ENCODE measurements at places on chromosomes 5 and 9. TPM values are rescaled to one million over a fixed set of nuclear protein-coding genes. Genes with fewer than 3 reads are reported as not detected.

TMEM252 gene
- total RNA-seq: not detected

DNA sequence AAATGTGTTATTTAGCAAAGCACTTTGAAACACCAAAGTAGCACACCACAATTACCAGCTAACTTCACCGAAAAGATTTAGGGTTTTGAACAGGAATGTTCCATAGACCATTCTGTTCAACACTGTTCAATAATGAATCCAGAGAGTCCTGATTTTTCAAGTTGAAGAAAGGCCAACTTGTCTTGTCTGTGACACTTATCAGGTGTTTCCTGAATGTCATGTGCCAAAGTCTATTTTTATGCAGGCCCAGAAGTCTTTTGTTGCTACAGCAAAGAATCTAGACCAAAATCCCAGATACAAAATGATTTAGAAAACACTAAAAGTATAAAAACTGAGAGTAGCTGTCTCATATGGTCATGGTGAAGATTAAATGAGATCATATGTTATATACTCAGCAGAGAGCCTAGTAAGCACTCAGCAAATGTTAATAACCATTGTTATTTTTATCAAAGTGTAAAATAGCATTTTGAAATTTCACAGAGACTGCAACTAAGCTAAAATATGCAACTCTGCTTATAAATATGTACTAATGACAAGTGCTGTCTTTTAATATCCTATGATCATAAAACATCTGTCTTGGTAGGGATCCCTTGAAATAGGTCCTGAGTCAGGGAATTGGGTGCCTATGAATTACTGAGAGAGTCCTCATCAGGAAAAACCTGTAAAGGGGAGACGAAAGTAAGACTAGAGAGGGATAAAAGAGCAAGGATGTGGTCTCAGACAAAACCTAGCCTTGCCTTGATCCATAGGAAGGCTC is 122.4 kb upstream of the SLC12A2 start:
- no peaks in the 10 kb centered on the region for H3K36me3 ChIP-seq
- H3K27me3 ChIP-seq: no peaks in the 10 kb centered on the region
- H3K4me3 ChIP-seq: no peak overlapping the region
- H3K4me1 ChIP-seq: peaks cover 18% of the 10 kb centered on the region
- DNase-seq: no peak

DMRTA1 gene
- total RNA-seq: 6.1 TPM

IL17B gene
- 0.60 TPM for total RNA-seq

GRCh38 chr5:31626156-31626555 is 12.8 kb upstream of the PDZD2 start:
- H3K36me3 ChIP-seq: no peaks in the 10 kb centered on the region
- H3K27me3 ChIP-seq: peaks cover 11% of the 10 kb centered on the region
- no peak overlapping the region for H3K4me3 ChIP-seq

- H3K4me3 ChIP-seq: peak overlapping the region; percentile 65
- DNase-seq: no peak
- H3K36me3 ChIP-seq: peaks cover 15% of the 10 kb centered on the region
- H3K4me1 ChIP-seq: peaks cover 17% of the 10 kb centered on the region
- H3K27ac ChIP-seq: no peak overlapping the region
These were observed 761 bp downstream of the REEP2 start for GRCh38 chr5:138439477-138440158.

DNA sequence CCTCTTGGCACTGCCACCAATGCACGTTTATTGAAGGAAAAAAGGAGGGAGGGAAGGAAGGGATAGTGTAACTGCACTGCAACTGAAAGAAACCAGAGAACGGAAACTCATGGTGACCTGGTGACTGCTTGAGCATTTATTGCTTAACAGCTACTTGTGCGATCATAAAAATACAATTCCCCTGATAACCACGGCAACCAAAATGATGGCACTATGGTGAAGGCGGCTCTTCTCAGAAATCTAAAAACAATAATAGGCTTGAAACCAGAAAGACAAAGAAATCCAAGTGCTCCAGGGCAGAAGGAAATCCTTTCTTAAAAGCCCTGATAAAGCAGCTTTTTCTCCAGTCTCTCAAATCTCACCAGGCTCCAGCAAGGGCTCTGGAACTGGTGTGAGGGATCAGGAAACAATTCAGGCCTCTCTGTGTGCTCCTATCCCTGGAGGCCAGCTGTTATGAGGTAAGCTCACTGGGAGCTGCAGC is 1.9 kb downstream of the FBXO10 start:
- no peaks in the 10 kb centered on the region for H3K36me3 ChIP-seq
- no peak overlapping the region for H3K4me3 ChIP-seq
- no peak overlapping the region for H3K27ac ChIP-seq

DNA sequence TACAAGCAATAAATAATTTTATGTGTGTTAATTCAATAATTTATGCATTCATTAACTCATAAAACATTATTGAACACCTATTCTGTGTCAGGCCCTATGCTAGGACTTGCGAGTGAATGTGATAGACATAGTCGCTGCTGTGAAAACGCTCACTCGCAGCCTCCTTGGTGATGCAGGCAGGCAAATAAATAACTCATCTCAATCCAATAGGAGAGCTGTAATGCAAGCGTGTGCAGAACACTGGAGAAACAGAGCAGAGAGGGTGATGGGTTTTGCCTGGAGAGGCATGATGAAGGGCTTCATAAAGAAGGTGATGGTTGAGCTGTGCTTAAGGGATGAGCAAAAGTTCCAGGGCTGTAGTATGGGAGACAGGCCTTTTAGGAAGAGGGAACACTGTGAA is 111.3 kb upstream of the ZNF462 start:
- no peak overlapping the region for H3K4me3 ChIP-seq
- no peaks in the 10 kb centered on the region for H3K36me3 ChIP-seq
- H3K4me1 ChIP-seq: no peaks in the 10 kb centered on the region
- H3K27me3 ChIP-seq: no peaks in the 10 kb centered on the region
- DNase-seq: no peak

DNA sequence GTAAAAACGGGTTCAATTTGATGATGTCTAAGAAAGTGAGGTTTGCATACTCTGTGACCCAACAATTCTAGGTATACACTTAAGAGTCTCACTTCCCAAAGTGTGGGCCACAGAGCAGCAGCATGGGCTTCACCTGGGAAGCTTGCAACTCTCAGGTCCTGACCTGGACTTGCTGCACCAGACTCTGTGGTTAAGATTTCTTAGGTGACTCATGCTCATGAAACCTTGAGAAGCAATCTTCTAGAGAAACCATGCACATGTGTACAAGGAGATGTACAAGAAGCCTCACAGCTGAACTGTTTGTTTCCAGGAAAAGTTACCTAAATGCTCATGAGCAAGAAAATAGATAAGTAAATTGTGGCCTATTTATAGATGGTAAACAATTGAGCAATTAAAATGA is 30.0 kb downstream of the DNAJC21 start:
- peaks cover 4% of the 10 kb centered on the region for H3K4me1 ChIP-seq
- no peaks in the 10 kb centered on the region for H3K36me3 ChIP-seq
- H3K4me3 ChIP-seq: no peak overlapping the region
- no peaks in the 10 kb centered on the region for H3K27me3 ChIP-seq
- DNase-seq: peak; percentile 70

DNA sequence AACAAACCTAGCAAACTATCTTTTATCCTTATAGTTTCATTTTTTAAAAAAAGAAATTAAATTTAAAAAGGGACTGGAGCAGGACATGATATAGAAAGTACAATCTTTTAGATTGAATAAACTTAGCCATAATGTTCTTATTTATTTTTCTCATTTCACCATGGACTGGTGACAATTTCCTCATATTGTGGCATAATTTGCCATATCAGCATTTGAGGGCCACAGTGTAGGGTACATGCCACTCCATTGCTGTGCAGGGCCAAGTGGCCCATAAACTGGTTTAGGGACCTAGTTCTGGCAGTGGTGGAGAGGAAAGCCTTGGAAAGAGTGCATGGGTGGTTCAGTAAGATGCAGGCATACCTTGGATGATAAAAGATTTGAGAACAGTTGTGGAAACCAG is 232.9 kb upstream of the ELL2 start:
- H3K27ac ChIP-seq: no peak overlapping the region
- H3K4me3 ChIP-seq: no peak overlapping the region
- no peaks in the 10 kb centered on the region for H3K27me3 ChIP-seq
- H3K36me3 ChIP-seq: no peaks in the 10 kb centered on the region
- DNase-seq: no peak
- H3K4me1 ChIP-seq: peaks cover 8% of the 10 kb centered on the region

BTNL9 gene
- not detected for total RNA-seq

FGD3 gene
- total RNA-seq: 0.09 TPM

GRCh38 chr9:129472651-129473102 is 148.2 kb downstream of the C9orf50 start:
- peaks cover 23% of the 10 kb centered on the region for H3K4me1 ChIP-seq
- no peak overlapping the region for H3K4me3 ChIP-seq
- H3K27ac ChIP-seq: no peak overlapping the region
- H3K27me3 ChIP-seq: no peaks in the 10 kb centered on the region
- DNase-seq: no peak
- H3K36me3 ChIP-seq: no peaks in the 10 kb centered on the region

SH3GL2 gene
- not detected for total RNA-seq

GPSM1 gene
- 59.4 TPM for total RNA-seq

DNA sequence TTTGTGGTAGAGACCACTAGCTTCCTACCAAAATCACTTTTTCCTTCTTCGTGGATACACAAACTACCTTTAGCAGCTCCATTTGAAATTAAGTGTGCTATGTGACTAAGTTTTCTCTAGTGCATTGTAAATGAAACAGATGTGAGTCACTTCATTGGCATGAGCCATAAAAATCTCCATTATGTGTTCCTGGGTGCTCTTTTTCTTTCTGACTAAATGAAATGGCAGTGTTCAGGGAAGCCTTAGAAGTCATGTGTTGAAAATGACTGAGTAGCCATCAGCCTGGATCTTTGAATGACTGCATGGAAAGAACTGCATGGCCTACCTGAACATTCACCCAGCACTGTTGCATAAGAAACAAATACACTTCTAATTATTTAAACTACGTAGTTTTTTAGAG is 107.9 kb downstream of the NDUFAF2 start:
- peaks cover 36% of the 10 kb centered on the region for H3K4me1 ChIP-seq
- H3K27ac ChIP-seq: peak overlapping the region; percentile 66
- peak; percentile 91 for DNase-seq
- H3K36me3 ChIP-seq: no peaks in the 10 kb centered on the region
- H3K4me3 ChIP-seq: no peak overlapping the region

DNA sequence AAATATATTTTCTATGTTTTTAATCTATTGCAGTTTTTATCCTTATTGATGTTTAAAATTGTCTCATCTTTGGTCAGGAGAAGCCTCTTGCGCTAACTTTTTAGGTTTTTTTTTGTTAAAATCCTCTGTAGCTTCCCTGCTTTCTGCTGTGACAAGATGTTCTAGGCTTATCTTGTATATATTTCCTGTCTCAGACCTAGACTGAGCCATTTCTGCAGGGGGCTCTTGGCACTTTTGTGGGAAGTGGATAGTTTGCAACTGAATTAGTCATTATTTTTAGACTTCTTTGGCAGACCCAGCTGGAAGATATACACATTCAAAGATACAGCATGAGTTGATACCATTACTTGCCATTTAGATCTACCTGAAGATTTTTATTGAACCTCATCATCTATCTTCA is 28.8 kb downstream of the TCERG1 start:
- no peak overlapping the region for H3K27ac ChIP-seq
- H3K36me3 ChIP-seq: peaks cover 41% of the 10 kb centered on the region
- no peaks in the 10 kb centered on the region for H3K4me1 ChIP-seq
- DNase-seq: no peak

DNA sequence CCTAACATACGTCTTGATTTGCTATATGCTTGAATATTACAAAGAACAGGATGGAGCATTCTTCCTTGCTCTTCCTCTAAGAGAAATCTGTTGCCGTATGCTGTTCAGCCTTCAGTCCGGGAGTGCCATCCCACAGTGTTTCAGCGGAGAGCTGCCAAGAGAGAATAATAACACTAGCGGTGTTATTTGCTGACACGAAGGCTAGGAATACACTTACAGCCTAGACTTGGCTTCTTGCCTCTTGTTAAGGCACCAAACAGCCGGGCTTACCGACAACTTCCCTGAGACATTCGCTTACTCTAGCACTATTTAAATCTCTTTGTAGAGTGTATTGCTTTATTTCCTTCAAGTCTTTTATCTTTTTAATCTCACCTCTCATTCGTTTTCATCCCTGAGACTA is 31.4 kb downstream of the KCTD16 start:
- no peak overlapping the region for H3K27ac ChIP-seq
- no peak overlapping the region for H3K4me3 ChIP-seq
- DNase-seq: peak; percentile 44
- peaks cover 15% of the 10 kb centered on the region for H3K4me1 ChIP-seq

IRX1 gene
- total RNA-seq: 0.14 TPM

DNA sequence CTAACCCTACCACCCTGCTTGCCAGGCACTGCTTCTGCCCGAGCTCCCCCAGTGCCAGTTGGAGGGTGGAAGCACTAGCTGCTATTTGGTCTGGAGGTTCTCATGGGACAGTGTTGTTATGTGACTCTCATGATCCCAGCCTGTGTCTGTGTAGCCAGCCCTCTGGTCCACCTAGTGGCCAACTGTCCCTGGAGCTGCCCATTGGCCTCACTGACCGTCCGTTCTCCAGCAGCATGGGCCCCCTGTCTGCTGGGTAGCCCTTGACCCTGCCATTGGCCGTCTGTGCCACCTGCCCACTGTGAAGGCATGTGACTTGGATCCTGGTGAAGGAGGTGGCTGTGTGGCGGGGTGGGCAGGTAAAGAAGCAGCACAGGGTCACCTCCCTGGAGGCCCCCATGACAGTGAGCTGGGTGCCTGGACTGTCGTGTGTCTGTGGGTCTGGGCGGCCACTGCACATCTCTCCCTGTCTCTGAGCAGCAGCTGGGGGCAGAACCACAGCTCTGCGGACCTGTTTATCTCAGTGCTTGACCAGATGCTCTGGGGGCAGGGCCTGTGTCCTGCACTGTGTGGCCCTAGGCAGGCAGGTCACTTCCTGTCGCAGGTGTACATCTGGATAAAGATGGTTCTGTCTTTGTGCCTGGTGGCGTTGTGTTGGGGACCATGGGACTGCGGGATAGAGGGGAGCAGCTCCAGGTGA is 11.4 kb downstream of the PHF2 start:
- peaks cover 11% of the 10 kb centered on the region for H3K4me1 ChIP-seq
- DNase-seq: no peak
- H3K4me3 ChIP-seq: no peak overlapping the region
- H3K36me3 ChIP-seq: no peaks in the 10 kb centered on the region
- no peak overlapping the region for H3K27ac ChIP-seq
- H3K27me3 ChIP-seq: no peaks in the 10 kb centered on the region

DNA sequence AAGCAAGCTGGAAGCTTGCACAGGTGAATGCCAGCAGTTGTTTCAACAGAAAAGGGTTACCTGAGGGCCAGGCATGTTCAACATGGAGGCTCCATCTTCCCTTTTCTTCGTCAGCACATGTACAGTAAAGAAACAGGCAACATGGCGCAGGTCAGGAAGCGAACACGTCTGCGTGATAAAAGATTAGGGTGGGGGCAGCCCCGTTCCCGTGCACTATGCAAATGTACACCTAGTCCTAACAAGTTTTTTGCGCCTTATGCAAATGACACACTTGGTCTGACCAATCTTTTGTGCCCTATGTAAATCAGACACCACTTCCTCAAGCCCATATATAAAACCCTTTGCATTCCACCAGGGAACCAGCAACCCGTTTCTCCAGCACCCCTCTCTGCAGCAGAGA is 452.1 kb upstream of the PTPRD start:
- DNase-seq: no peak
- no peaks in the 10 kb centered on the region for H3K4me1 ChIP-seq
- H3K27me3 ChIP-seq: no peaks in the 10 kb centered on the region

Measured in astrocyte (in vitro differentiated cells and primary cell).